ENCODE measurements at places on chromosomes 3 and 15.

GRCh38 chr3:21042184-21042583 lies 708.8 kb downstream of the ZNF385D start:
- no peak for DNase-seq

DNA sequence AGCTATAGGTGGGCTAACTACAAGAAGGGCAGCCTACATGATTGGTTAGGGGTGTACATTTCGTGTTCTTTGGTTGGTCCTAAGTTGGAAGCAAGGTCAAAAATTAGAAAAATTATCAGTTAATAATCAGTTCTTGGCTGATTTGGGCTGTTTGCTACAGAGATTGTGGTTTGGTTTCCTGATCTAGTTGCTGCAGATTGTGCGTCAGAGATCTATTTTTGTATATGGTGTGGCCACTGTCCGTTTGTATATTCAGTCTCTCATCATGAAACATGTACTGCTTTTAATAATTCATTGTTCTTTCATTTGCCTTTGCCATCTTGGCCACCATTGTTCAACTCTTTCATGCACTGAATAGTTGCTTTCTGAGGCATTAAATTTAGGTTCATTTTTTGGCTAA lies 80.9 kb downstream of the LRRC3B start:
- no peak for DNase-seq

DNA sequence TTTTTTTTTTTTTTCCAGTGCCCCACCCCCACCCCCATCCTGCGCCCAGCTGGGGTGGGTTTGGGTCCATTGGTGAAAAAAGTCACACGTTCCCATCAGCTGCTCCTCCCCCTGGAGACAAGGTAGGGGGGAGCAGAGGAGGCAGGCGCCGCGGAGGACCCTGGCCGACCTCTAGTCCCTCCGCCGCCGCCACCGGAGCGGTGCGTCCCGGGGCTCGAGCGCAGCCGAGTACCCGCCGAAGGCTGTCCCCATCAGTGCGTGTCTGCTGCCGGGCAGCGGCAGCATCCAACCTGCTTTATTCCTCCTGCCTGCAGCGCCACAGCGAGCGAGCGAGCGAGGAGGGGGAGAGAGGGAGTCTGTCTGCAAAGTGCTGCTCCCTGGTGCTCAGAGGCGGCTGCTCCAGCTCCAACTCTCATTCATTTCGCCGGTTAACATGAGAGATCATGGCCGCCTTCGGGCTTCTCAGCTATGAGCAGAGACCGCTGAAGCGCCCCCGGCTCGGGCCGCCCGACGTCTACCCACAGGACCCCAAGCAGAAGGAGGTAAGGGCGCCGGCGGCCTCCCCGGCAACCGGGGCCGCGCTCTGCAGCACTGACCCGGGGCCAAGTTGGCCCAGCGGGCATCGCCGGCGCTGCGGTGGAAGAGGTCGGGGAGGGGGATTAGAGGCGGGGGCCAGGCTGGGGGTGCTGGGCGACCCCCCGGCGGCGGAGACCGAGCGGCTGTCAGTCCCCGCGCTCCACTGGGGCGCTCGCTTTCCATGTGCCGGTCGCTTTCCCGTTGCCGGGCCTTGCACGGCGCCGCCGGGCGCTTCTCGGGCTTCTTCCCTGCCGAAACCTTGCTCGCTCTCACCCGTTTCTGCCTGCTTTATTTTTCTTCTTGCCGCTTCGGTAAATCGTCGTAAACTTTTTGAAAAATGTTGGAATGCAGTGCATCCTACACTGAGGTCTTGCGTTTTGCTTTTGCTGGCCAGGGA lies 1.3 kb downstream of the MED12L start:
- DNase-seq: peak; percentile 45

DNA sequence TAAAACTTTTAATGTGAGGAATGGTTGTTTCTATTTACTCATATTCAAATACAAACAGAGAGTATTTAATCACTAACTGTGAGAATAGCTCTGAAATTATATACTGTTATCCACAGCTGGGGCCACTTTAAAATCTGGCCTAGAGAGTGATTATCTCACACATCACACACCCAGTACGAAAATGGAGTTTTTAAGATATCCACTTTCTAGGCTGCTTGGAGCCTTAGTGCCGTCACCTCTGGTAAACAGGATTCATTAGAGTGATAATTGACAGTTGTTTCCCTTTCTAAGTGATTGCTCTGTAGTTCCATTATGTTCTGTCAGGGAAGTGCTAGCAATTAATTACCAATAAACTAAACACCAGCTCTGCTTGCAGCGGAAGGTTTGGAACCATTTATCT lies 942.4 kb downstream of the FHIT start:
- DNase-seq: no peak

GRCh38 chr3:52831500-52832301 lies 1.2 kb upstream of the ITIH4 start:
- DNase-seq: no peak

- peak; percentile 12 for DNase-seq
Measured at GRCh38 chr15:71743861-71744382, 66.4 kb upstream of the NR2E3 start.

DNA sequence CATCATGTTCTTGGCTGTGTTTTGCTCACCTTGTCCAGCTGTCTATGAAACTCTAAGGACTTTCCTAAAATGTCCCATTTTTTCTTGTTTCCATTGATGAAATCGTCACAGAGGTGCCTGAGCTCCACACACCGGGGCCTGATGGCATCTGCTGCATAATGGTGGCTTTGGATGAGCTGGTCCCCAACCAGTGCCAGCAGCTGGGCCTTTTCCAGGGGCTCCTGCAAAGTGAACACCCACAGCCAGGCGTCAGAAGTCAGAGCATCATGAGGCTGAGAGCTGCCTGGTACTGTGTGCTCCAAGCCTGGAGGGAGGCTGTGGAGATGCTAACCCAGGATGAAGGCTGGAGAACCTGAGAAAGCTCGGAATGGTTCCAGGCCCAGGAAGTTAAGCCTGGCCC lies 46.9 kb downstream of the B3GNT5 start:
- no peak for DNase-seq

DNA sequence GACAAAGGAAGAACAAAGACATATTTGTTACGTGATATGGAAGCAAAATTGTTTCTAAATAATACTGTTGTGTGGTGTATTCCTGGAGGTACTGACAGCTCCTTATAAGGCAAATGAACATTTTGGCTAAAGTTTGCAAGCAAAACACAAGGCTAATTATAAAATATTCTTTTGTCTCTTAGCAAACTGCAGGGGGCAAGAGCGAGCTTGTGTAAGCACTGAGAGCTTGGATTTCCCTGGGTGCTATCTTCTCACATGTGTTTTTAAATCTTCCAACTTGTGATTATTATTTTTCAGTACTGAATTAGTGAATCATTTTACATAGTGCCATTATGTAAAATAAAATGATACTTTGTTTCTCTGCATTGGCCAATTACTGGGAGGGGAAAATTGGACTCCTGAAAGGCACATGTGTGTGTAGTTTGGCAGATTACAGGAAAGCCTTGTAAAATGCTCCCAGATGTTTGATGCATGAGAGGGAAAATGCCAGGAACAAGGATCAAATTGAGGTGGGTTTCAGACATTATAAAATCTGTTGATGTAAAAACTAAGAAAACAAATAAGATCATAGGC lies 611.5 kb downstream of the AGBL1 start:
- no peak for DNase-seq

- DNase-seq: no peak
Measured at GRCh38 chr3:120101624-120102023, 7.4 kb upstream of the GSK3B start.

GRCh38 chr3:88151358-88151757 lies 1.6 kb downstream of the C3orf38 start:
- DNase-seq: peak; percentile 1

DNA sequence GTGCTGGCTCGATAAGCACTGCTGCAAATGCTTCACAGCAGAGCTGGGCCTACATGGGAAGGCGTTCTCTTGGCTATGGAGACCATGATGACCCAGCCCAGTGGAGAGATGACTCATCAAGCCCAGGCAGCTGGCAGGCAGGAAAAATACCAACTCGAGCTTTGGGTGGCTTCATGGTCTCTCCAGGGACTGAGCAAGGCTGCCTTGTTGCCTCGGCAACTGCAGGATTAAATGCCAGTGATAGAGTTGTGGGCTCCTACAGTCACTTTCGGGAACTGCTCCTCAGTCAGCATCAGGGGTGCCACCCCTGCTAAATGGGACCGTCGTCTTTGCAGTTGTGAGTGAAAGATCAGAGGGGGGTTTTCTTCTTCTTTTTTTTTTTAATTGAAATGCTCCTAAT lies 54.6 kb upstream of the MYZAP start:
- no peak for DNase-seq
